ENCODE measurements at places on chromosomes 7 and 10.

DNA sequence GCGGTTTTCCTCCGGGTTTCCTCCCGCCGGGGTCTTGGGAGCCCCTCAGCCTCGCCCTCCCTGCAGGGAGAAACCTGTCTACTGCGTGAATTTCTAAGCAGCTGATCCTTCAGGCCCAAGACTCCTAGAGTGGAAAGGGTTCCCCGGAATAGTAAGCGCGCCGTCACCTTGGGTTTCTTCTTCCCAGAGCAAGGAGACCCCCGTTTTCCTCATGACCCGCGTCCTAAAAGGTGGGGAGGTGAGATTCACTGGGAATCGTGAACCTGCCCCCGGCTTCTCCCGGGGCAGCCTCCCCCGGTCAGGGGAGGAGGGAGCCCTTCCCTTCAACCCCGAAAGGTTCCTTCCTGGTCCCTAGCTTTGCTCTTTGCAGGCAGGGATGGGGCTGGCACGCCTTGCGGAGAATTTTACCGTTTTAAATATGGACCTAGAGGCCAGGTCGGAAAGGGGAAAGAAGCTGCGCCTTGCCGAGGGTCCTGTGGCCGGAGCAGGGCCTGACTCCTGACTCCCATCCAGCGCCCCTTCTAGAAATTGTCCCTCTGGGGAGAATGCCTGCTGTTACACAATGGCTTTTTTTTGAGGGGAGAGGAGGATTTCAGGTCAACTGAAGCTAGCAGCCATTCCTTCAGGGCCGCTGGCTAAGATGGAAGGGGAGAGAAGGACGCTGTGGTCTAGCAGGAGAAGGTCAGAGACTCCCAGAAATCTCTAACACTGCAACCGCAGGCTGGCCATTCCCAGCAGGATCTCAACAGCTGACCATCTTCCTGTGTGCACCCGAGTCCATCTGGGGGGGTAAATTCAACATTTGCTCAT, 11.6 kb upstream of the MNX1 start:
- no peak for DNase-seq

DNA sequence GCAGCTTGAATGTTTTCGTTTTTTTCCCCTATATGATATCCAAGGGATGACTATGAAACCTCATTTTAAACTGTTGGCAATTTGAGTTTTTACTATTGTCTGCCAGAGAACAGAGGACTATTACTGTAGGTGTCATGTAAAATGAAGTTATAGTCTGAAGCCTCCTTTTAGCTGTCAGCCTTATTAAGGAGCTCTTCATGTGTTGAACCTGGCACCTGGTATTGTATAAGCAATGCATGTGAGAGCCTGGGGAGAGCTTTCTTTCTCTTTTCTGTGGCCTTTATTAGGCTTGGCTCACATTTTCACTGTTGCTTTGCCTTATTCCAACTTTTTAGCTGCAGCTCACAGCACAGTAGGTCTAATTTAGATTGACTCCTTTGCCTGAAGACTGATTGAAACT, 119.1 kb upstream of the FOXP2 start:
- no peak for DNase-seq

DNA sequence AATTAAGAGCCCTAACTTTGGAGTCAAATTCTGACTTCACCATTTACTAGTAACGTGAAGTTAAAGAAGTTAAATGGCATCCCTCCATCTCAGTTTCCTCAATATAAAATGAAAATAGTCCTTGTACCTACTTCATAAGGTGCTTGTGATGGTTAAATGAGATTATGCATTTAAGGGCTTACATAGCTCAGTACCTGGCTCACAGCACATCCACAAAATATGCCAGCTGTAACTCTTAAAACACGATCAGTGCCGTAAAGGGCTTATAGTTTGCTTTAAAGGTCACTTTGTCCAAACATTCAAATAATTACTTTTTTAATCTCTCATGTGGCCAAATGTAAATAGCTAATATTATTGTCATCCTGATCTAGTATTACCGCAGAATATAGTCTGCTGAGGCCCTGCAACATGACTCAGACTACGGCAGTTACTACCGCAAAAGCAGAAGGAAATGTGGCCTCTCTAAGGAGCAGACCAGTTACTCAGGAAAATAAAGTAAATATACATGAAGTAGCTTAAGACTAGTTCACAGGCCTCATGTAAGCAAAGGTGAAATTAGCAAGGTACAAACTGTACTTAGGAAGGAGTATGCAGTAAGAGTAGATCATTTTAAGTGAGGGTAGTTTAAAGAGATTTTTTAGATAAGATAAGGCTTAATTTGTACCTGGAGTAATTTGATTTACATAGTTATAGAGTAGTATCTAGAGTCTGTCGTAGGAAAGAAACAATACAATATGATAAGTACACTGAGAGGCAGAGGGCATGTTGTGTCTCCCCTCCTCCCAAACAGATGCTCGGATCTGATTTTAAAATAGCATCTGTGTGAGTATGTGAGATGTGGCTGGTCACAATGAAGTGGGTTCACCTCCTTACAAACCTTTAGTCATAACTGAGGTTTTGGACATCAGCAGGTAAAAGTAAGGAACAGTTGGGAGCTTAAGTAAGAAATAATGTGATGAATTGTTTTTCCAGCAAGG, 13.1 kb downstream of the CASP2 start:
- DNase-seq = no peak

DNA sequence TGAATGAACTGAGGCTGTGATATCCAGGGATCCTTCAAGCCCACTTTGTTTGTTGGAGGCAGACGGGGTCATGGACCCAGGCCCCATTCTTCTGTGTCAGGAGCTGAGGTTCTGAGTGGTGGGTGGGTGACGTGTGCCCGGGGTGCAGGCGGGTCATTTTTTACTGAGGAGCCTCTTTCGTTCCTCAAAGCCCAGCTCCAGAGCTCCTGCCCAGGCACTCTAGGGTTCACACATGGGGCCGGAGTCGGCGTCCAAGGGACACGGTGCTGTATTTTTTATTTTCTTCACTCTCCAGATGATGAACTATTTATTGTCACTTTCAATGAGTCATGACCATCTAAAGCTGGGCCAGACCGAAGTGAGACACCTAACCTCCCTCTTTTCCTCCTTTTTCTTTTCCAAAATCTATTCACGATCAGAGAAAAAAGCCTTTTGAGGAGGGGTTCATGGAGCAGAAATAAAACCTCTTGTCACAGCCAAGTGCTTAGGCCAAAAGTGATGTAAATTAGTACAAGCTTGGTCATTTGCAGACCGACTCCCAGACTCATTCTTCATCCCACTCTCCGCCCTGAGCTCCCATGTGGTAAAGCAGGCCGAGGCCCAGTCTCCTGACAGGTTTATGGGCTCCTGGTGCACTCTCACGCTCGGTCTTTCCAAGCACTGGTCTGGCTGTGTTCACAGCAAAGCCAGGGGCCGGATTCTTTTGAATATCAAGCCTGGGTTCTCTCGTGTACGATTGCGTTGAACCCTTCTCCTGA, 41.4 kb upstream of the PITRM1 start:
- DNase-seq = no peak

- no peak for DNase-seq
These were observed 59.3 kb downstream of the COL28A1 start for GRCh38 chr7:7476381-7476780.

DNA sequence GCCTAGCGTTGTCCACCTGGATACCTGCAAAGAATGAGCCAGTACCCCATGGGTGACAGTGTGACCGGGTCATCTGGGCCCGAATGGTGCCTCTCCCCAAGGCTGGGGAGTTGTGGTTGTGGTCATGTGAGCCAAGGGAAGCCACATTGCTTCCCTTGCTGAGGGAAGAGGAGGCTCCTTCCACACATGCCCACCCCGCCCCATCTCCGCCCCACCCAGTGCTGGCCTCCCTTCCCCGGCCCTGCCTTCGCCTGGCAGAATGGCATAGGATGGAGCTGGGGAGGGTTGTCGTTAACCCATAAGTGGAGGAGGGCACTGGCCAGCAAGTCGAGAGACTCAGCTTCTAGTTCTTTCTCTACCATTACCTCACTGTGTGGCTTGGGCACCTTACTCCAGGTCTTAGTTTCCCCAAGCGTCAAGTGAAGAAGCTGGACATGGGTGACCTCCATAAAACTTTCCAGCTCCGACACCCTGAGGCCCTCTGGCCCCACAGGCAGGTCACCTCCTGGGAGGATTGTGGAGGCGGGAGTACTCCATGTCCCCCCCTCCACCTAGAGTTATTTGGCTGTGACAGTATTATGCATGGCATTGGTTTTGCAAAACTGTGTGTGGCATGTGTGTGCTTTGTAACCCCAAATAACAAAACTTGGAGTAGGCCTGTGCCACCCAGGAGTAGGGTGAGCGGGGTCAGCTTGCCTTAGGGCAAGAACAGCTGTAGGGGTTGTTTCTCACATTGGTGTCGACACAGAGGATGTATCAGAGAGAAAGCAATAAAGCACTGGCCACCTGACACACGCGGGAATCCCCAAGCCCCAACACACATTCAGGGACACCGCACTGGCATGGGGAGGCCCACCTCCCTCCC, 90.5 kb upstream of the MACROH2A2 start:
- DNase-seq = no peak

- no peak for DNase-seq
These were observed 6.2 kb downstream of the ZNF775 start for GRCh38 chr7:150385302-150385723.

Measured in SW 1271 (cell line).